GM10248 (cell line): ENCODE measurements at places on chromosomes 7 and 10.

GRCh38 chr10:100081075-100082001 lies at the start of gene CPN1:
TSS of gene CPN1 (minus strand) at chr10:100081869. CDS start at chr10:100081625, 244 bp downstream.
- no peak for DNase-seq

DNA sequence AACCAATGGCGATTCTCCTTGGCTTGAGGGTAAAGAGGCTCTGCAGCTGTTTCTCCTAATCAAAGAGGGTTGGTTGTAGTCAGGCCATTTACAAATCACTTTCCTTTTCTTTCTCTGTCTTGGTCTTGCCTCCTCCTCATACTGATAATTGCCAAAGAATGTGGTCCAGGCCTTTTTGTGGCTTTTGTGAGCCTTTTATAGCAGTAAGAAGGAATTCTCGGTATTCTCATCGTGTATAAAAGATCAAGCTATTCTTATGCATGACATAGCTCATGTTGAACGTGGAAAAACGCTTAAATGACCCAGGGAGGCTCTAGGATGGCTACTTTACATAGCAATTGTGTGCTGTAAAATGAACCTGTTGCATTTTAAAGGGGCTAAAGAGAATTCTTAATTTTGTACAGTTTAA lies 62.6 kb downstream of the RBM20 start:
- DNase-seq = no peak

- no peak for DNase-seq
Observed at GRCh38 chr7:41162612-41163011, 540.3 kb downstream of the INHBA start.

- peak; percentile 78 for DNase-seq
Observed at GRCh38 chr7:151013733-151014497, 10.4 kb downstream of the ATG9B start.

DNA sequence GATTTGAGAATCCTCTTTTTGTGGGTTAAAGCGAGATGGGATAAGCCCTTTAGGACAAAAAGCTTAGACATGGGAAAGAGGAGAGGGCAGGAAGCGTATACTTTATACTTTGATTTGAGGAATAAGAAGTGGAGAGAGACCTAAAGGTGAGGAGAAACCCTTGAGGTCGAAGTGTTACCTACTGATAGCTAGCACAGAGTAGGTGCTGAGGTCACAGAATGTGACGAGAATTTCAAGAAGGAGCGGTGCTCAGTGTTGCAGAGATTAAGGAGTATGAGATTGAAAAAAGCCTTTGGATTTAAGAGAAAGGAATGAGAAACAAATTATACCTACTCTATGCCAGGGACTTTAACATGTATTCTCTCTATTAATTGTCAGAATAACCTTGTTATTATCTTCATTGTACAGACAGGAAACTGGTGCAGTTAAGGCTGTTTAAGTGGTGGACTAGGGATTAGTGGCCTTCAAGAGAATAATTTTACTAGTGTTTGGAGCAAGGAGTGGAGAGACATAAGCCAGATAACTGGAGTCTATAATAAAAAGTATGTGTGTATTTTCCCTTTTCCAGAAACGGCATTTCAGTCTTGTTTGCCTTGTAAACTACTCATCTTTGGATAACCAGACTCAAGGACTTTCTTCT lies 8.8 kb downstream of the CAPZA2 start:
- DNase-seq = no peak

DNA sequence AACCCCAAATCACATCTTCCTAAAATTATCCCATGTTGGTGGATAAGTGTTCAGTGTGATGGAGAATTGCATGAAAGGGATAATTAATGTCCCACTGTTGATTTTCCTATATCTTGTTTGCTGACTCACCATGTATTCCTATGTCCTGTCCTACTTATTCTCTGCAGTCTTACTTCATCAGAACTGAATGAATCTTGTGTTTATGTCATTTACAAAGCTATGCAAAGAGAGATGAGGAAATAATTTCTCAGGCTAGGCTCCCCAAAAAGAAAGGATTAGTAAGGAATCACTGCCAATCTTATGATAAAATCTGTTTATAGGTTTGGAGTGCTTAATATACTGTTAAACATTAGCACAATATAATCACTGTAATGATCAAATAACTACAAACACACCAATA lies 360.8 kb downstream of the CRPPA start:
- no peak for DNase-seq

DNA sequence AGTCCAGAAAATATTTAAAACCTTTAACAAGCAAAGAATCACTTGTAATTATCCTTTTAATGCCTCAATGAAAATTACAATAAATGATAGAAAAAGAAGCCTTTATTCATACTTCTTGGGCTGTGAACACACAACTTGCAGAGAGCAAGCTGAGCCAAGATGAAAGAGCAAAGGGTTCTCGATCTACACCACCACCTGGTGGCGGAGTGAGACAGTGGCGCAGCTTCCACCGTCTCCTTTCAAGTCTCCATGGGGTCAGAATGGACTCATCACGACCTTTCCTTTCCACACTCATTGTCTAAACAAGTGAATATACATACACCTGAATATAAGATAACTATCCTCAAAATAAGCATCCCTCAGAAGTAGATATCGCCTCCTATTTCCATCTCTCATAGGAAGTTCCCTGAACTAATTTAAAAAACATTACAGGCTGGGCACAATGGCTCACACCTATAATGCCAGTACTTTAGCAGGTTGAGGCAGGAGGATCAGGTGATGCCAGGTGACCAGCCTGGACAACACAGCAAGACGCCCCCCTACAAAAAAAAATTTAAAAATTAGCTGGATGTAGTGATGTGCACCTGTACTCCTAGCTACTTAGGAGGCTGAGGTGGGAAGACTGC lies 40.7 kb downstream of the ATE1 start:
- DNase-seq = peak; percentile 62

DNA sequence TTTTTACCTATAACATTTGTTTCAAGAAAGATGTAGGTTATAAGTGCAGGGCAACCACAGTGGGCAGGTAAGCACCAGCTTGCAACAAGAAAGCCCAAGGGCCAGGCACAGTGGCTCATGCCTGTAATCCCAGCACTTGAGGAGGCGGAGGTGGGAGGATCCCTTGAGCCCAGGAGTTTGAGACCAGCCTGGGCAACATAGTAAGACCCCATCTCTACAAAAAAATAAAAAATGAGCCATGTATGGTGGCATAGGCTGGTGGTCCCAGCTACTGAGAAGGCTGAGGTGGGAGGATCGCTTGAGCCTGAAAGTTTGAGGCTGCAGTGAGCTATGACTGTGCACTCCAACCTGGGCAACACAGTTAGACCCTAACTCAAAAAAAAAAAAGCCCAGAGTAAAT lies 12.8 kb downstream of the BCL7B start:
- DNase-seq = no peak

DNA sequence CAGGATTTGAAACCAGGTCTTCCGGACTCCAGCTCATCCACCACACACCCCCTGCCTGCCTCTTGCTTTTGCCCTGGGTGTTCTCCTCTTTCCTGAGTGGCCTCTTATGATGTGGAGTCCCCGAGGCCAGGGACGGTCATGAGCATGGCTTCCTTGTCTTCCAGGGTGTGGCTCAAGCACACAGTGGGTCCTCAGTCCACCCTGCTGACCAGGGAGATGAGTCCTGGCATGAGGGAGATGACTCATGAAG lies 32.8 kb downstream of the DNAJB12 start:
- no peak for DNase-seq

DNA sequence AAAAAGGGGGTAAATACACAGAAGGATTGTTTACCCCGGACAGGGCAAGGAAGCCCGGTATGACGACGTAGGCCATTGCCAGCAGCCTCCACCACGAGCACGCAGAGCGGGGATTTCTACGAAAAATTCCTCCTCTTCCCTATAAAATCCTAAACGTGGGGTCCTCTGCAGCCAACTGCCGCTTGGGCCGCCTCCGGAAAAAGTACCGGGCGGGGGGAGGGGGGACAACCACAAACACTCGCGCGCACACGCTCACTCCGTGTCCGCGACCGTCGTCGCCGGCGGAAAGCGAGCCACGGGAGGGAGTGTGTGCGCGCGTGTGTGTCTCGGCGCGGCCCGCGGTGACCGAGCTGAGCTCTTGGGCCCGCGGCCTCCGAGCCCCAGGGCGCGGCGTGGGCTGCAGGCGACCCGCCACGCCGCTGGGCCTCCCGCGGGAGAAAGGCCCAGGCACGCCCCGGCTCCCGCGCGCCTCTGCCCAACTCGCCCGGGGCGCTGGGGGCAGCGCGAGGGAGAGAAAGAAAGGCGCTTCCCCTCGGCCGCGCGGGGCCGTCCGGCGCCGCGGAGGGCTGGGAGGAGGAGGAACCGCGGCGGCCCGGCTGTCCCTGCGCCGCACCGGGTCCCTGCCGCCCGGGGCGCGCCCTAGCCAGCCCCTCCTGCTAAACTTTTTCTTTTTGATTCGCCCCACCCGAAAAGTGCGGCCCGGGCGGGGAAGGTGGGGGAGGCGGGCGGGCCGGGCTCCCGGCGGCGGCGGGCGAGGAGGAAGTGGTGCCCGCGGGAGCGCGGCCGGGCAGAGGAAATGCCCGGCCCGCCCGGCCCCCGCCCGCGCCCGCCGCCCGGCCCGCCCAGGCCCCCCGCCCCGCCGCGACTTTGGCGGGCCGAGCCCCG lies 1.5 kb downstream of the CTBP2 start:
- DNase-seq = peak; percentile 45

DNA sequence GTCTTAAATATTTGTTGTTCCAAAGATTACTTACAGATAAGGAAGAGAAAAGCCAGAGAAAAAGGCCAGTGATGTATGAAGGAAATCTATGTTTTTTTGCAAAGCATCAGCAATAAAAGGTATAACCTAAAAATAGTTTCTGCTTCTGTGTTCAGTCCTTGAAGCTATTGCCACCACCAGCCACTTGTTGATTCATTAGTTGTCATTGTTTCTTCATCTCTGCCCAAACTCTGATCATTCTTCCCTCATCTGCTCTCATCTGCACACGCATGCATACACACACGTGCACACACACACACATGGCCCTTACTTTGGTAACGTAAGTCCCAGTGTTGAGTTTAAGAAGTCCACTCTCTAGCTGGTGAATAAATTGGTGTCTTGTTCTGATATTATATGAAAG lies 540.7 kb downstream of the GATA3 start:
- DNase-seq = no peak

- no peak for DNase-seq
Observed at GRCh38 chr10:120768227-120768626, 82.9 kb upstream of the WDR11 start.

DNA sequence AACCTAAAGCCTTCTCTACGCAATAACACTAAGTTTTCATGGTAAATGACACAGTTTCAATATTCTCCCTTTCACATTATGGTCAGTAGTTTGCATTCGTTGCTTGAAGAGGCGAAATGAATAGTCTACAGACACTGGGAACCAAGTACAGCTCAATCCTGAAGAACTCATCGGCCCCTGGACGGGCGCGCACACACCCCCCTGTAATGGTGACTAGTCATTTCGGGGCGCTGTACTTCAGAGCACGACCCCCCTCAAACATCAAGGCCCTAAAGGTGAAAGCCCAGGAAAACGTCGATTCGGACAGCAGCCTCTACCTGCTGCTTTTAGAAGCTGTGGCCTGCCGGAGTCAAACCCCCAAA lies 1.0 kb downstream of the NT5C2 start:
- DNase-seq = no peak

- DNase-seq = no peak
Observed at GRCh38 chr7:108147031-108147563, 16.9 kb upstream of the LAMB4 start.

DNA sequence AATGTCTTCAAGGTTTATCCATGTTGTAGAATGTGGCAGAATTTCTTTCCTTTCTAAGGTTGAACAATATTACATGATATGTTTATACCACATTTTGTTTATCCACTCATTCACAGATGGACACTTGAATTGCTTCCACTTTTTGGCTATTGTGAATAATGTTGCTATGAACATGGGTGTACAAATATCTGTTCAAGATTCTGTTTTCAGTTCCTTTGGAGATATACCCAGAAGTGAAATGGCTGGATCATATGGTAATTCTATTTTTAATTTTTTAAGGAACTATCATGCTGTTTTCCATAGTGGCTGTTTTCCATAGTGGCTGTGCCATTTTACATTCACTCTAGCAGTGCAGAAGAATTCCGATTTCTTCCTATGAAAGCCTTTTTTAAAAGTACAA lies 194.7 kb upstream of the GRB10 start:
- no peak for DNase-seq

GRCh38 chr7:5324961-5325360 lies 42.2 kb downstream of the SLC29A4 start:
- DNase-seq = no peak

GRCh38 chr7:158732494-158733219 lies 28.1 kb upstream of the NCAPG2 start:
- DNase-seq = no peak

- peak; percentile 31 for DNase-seq
Observed at GRCh38 chr7:42227541-42227935, 9.5 kb downstream of the GLI3 start.

DNA sequence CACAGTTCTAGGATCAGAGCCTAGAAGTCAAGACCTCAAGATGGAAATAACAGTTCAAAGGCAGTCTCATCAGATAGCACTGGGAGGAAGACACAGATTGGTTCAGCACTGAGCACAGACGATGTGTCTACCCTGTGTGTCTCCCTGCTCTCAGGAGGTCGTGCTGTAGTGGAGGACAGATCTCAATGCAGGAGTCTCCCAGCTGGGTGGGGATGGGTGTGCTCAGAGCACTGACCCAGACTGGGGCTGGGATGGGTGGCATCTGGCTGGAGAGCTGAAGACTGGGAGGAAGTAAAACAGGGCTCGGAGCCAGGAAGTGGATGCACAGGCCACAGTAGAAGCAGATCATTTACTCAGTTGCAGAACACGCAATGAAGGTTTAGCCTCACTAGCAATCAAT lies 69.5 kb upstream of the GDF10 start:
- no peak for DNase-seq

DNA sequence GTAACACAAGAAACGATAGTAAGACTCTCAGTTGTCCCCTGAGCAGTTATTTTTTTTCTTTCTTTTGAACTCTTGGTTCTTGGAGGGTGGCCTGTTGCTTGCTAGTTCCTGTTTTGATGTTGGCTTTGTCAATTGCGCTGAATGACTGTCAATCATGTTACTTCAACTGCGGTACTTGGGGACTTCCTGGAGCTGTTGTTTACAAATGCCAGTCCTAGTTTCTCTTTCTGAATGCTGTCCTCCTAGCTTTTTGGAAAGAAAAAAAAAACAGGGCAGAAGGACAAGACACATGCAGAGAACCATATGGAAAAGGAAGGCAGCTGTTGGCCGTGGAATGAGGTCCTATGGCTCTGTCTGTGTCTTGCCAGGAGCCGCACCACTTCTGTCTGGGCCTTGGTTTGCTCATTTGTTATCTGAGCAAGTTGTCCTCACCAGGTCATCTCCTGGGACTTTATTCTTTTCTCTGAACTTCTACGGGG lies 7.0 kb upstream of the PDCD4 start:
- DNase-seq = peak; percentile 51

GRCh38 chr7:27184337-27185012 lies 557 bp downstream of the HOXA11 start:
- no peak for DNase-seq

DNA sequence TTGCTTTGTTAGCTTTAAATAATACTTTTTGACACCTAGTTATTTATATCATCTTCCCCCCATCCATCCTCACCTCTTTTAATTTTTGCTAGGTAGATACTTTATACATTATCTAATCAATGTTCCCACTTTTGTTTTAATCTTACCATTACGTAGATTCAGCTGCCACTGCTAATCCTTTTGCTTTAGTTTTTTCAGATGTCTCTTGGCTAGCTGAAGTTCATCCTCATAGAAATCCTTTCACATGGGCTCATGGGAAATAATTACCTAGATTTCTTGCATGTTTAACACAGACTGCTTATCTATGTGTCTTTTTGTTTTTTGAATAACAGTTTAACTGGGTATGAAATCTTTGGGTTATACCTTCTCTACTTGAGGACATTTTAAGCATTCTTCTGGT lies 60.1 kb downstream of the ZNRF2 start:
- no peak for DNase-seq

GRCh38 chr10:13201132-13201531 lies 33.0 kb downstream of the UCMA start:
- no peak for DNase-seq
